Effector memory CD4-positive, alpha-beta T cell (primary cell): ENCODE measurements at places on chromosomes 2 and 18.

DNA sequence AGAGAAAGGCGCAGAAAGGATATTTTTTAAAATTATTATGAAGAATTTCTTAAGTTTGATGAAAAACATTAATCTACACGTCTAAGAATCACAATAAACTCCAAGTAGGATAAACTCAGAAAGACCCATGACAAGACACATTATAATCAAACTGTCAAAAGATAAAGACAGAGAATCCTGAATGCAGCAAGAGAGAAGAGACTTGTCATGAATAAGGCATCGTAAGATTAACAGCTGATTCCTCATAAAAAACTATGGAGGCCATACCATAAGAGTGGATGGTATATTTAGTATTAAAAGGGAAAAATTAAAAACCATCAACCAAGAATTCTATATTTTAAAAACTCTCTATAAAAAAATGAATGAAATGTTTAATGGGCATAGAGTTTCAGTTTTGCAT is 39.1 kb downstream of the SRBD1 start:
- H3K27ac ChIP-seq: no peak overlapping the region
- no peaks in the 10 kb centered on the region for H3K36me3 ChIP-seq
- H3K4me3 ChIP-seq: no peak overlapping the region
- DNase-seq: no peak

DNA sequence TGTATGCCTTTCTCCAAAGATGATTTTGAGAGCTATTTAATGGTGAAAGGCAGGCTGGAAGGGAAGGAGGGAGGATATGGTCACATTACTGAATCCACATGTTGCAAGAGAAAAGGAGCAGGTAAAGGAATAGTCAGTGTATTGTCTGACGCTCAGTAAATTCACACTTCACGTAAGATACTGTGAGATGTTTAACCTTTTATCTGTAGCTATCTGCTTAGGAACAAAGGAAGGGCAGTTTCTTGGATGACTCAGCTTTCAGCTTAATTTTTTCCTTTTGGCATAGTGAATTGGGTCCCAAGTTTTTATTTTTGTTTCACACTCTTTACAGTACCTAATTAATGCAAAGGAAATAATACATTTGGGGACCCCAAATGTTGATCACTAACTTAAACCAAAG is 96.2 kb downstream of the PMS1 start:
- no peak overlapping the region for H3K27ac ChIP-seq
- H3K27me3 ChIP-seq: no peaks in the 10 kb centered on the region
- no peaks in the 10 kb centered on the region for H3K4me1 ChIP-seq
- no peak for DNase-seq
- no peaks in the 10 kb centered on the region for H3K36me3 ChIP-seq

GRCh38 chr2:5969303-5969702 is 277.1 kb downstream of the SOX11 start:
- no peaks in the 10 kb centered on the region for H3K27me3 ChIP-seq
- no peaks in the 10 kb centered on the region for H3K4me1 ChIP-seq
- H3K4me3 ChIP-seq: no peak overlapping the region
- no peak for DNase-seq
- H3K36me3 ChIP-seq: no peaks in the 10 kb centered on the region
- H3K27ac ChIP-seq: no peak overlapping the region

DNA sequence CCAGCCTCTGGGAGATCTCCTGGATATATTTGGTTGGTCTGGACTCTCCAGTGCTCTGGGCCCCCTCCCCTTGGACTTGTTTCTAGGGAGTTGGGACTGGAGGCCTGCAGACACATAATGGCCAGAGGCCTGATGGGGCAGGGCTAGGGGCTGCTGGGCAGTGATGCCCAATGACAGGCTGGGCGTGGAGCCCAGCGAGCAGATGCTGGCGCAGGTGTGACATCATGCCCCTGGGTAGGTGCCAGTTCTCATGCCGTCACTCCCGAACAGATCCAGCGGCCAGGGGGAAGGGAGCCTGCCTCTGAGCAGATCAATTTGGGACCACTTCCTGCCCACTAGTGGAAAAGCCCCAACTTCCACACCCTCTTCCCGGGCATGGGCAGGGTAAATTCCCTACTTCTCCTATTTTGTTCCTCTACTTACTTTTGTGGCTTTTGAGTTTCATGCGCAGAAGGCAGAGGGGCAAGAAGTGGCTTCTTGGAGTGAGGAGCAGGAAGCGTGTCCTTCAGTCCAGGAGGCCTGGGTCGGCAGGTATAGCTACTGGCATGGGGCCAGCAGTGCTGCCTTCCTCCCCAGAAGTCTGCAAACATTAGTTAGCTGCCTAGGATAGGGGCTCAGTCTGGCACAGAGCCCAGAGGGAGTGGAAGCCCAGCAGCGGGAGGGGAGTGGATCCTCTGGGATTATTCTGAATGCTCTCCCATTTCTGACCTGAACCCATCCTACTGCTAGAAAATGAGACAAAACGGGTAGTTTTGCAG is 6.1 kb downstream of the MPV17 start:
- H3K4me3 ChIP-seq: no peak overlapping the region
- no peak overlapping the region for H3K27ac ChIP-seq
- no peak for DNase-seq

DNA sequence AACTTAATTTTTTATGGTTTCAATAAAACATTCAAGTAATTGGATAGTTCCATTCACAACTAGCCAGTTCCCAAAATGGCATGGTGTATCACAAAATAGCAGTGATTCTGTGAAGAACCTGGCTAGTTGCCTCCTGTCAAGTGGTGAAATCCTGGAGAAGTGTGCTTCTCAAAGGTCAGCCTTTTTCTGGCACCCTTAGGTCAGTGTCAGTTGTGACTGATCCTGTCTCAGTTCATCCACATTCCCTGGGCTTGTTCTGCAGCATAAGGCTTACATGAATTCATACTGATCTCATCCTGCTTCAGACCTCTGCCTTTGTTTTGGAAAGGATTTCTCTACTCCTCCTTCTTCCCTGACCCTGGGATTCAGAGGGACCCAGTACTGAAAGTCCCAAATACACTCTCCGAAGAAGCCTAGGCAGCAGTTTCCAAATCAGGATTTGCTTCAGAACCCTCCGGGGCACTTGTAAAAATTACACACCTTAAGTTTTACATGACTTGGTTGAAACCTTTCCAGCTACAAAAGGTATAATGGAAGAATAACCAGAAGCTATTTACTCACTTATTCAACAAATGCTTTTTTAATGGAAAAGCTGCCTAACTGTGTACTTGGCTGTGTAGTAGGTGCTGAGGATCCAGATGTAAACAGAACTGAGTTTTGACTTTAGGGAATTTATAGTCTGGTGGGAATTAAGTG is 11.0 kb downstream of the MAP3K20 start:
- H3K4me3 ChIP-seq: no peak overlapping the region
- H3K27me3 ChIP-seq: no peaks in the 10 kb centered on the region
- no peaks in the 10 kb centered on the region for H3K36me3 ChIP-seq

DNA sequence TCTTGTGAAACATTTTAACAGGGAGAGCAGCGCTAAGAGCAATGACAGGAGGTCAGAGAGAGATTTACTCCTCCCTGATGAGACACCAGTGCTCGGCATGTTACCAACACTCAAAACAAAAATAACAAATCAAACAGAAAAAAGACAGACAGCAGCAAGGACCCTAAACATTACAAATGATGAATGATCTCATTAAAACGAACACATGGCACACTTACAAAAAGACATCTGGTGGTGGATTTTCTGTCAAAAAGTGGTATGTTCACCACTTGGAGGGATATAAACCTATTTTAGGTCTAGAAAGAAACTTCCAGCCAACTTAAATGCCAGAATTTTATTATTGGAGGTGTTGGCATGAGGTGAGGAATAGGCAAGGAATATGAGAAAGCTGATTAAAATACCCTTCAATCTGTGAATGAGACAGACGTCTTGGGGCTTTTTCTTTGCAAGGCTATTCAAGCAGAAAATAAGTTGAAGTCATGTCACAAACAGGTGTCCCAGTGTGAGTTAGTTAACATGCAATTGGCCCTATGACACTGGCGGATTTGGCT is 112.8 kb downstream of the PRELID3A start:
- H3K4me1 ChIP-seq: no peaks in the 10 kb centered on the region
- no peak overlapping the region for H3K4me3 ChIP-seq
- H3K27ac ChIP-seq: no peak overlapping the region
- no peaks in the 10 kb centered on the region for H3K27me3 ChIP-seq
- no peaks in the 10 kb centered on the region for H3K36me3 ChIP-seq

GRCh38 chr2:170601489-170601888 is 113.6 kb upstream of the SP5 start:
- no peak overlapping the region for H3K27ac ChIP-seq
- H3K4me3 ChIP-seq: no peak overlapping the region
- H3K36me3 ChIP-seq: no peaks in the 10 kb centered on the region
- H3K4me1 ChIP-seq: no peaks in the 10 kb centered on the region
- no peak for DNase-seq
